T-cell (primary cell): ENCODE measurements at places on chromosomes 2 and 18. TPM values are rescaled to one million over a fixed set of nuclear protein-coding genes. Genes with fewer than 3 reads are reported as not detected.

- no peak overlapping the region for H3K27ac ChIP-seq
- no peak overlapping the region for H3K4me3 ChIP-seq
- H3K4me1 ChIP-seq, result no peaks in the 10 kb centered on the region
- no peaks in the 10 kb centered on the region for H3K36me3 ChIP-seq
- DNase-seq, result no peak
- no peaks in the 10 kb centered on the region for H3K27me3 ChIP-seq
These were observed 42.7 kb downstream of the COLEC12 start for GRCh38 chr18:457521-458412.

DNA sequence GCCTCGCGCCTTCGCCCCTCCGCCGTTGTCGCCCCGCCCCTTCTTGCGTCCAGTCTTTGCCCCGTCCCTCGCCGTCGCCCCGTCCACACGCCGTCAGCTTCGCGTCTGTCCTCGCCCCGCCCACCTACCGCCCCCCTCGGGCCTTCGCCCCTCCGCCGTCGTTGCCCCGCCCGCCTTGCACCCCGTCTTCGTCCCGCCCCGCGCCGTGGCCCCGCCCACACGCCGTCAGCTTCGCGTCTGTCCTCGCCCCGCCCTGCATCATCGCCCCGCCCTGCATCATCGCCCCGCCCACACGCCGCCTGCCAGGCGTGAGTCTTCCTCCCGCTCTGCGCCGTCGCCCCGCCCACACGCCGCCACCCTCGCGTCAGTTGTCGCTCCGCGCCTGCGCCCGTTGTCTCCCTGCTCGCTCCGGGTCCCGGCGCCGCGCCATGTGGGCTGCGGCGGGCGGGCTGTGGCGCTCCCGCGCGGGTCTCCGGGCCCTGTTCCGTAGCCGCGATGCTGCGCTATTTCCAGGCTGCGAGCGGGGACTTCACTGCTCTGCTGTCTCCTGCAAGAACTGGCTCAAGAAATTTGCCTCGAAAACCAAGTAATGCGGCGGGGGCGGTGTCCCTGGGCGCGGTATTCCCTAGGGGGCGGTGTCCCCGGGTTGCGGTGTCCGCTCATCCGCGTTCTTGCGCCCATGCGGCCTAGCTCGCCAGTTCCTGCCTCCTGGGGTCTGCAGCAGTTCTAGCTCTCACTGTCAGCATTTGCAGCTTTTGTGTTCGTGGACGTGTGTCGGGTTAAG is at the start of gene RBFA:
Gene RBFA, plus strand, starts transcription at position 367 of the 784 bp plus-strand sequence. Its CDS starts 62 bp downstream, at position 429.
- DNase-seq, result peak; percentile 100
- peaks cover 3% of the 10 kb centered on the region for H3K36me3 ChIP-seq
- H3K27me3 ChIP-seq, result no peaks in the 10 kb centered on the region
- H3K27ac ChIP-seq, result peak within 1 kb of the TSS; percentile 95

DNA sequence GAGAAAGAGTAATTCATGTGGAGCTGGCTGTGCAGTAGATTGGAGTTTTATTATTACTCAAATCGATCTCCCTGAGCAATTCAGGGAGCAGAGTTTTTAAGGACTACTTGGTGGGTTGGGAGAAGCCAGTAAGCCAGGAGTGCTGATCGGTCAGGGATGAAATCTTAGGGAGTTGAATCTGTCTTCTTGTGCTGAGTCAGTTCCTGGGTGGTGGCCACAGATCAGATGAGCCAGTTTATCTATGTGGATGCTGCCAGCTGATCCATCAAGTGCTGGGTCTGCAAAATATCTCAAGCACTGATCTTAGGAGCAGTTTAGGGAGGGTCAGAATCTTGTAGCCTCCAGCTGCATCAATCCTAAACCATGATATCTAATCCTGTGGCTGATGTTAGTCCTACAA is 17.0 kb upstream of the UGT1A8 start:
- no peaks in the 10 kb centered on the region for H3K36me3 ChIP-seq
- no peak overlapping the region for H3K4me3 ChIP-seq
- H3K4me1 ChIP-seq, result no peaks in the 10 kb centered on the region
- no peak overlapping the region for H3K27ac ChIP-seq
- DNase-seq, result no peak
- peaks cover 8% of the 10 kb centered on the region for H3K27me3 ChIP-seq

DNA sequence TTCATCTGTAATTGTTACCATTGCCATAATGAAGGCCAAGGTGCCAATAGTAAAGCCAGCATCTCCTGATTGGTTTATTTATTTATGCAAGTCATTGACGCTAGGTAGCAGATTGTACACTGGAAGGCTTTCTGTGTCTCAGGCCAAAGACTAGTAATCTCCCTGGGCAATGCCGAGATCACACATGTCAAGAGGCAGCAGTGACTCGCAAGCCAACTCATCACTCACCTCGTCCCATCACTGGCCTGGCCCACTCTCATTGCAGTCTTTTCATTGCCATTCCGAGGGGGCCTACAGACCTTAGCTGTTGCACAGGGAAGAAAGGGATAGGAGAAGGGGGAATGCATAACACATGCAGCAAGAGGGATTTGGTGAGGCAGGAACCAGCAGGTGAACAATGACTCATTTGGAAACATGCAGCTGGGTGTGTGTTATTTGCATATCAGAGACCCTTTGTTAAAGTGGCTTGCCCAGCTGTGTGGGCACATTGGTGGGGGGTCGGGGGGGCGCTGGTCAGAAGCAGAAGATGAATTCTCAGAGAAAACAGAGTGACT is 448.7 kb upstream of the HNRNPA3 start:
- no peaks in the 10 kb centered on the region for H3K36me3 ChIP-seq
- no peak for DNase-seq
- no peaks in the 10 kb centered on the region for H3K27me3 ChIP-seq
- no peak overlapping the region for H3K4me3 ChIP-seq
- no peak overlapping the region for H3K27ac ChIP-seq
- no peaks in the 10 kb centered on the region for H3K4me1 ChIP-seq

- no peak overlapping the region for H3K27ac ChIP-seq
- no peaks in the 10 kb centered on the region for H3K27me3 ChIP-seq
- DNase-seq, result no peak
These were observed 124.8 kb downstream of the FIGN start for GRCh38 chr2:163610817-163611556.

DNA sequence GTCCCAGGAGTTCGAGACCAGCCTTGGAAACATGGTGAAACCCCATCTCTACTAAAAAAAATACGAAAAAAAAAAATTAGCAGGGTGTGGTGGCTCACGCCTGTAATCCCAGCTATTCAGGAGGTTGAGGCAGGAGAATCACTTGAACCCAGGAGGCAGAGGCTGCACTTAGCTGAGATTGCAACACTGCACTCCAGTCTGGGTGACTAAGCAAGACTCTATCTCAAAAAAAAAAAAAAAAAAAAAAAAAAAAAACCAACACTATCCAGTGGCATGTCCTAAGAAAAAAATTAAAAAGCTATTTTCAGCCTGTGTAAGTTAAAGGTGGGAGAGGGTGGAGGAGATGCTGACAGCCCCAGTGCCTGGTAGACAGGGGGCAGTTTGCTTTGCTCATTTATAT is 32.2 kb upstream of the REL start:
- no peak overlapping the region for H3K27ac ChIP-seq
- H3K27me3 ChIP-seq, result peaks cover 16% of the 10 kb centered on the region
- H3K4me3 ChIP-seq, result no peak overlapping the region
- H3K4me1 ChIP-seq, result no peaks in the 10 kb centered on the region
- no peak for DNase-seq

DNA sequence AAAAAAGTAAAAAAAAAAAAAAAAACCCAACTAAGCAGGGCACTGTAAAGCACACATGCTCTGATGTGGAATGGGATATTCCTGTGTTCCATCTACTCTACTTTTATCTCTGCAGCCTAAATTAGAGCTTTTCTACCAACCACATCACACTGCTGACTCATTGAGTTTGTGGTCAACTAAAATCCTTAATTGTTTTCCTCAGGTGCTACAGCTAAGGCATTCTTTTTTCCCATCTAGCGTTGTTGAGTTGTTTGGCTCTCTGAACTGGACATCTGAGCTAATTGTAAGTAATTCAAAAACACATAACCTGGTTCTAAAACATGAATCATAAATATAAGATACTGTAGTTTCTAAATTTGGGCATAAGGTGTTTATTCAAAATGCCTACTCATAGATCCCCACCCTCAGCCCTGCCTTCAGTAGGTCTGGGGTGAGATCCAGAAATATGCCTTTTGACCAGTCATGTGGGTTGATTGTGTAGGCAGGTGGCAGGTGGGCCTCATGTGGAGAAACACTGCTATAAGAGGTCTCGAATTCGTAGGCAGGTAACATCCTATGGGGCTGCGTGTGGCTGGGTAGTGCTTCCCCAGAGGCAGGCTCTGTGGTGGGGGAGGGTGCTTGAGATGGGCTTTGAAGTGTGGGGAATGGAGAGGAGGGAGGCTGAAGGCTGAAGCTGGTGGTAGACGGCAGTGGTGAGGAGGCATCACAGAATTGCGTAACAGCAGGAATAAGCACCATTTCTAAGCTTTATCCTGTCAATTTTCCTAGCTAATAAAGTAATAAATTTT is 27.2 kb downstream of the ANKRD29 start:
- DNase-seq, result no peak
- no peak overlapping the region for H3K4me3 ChIP-seq
- no peaks in the 10 kb centered on the region for H3K36me3 ChIP-seq
- H3K4me1 ChIP-seq, result no peaks in the 10 kb centered on the region
- H3K27me3 ChIP-seq, result no peaks in the 10 kb centered on the region
- H3K27ac ChIP-seq, result no peak overlapping the region

DNA sequence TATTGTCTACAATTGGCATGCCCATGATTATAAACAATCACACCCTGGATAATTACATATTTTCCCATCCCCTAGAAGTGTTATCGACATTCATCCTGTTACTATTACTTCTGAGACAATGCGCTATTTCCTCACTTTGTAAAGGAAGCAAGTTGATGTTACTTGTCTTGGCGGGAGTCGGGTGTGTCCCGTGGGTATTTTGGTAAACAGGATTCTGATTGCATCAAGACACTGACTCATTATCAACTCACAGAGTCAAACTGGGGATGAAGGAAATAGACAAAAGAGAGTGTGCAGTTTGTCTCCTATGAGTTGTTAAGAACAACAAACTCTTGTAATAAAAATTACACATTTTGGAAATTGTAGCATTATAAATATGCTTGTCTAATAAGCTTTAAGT is 142.7 kb downstream of the GALR1 start:
- H3K36me3 ChIP-seq, result no peaks in the 10 kb centered on the region
- DNase-seq, result no peak
- no peak overlapping the region for H3K27ac ChIP-seq
- no peaks in the 10 kb centered on the region for H3K4me1 ChIP-seq
- no peak overlapping the region for H3K4me3 ChIP-seq

DNA sequence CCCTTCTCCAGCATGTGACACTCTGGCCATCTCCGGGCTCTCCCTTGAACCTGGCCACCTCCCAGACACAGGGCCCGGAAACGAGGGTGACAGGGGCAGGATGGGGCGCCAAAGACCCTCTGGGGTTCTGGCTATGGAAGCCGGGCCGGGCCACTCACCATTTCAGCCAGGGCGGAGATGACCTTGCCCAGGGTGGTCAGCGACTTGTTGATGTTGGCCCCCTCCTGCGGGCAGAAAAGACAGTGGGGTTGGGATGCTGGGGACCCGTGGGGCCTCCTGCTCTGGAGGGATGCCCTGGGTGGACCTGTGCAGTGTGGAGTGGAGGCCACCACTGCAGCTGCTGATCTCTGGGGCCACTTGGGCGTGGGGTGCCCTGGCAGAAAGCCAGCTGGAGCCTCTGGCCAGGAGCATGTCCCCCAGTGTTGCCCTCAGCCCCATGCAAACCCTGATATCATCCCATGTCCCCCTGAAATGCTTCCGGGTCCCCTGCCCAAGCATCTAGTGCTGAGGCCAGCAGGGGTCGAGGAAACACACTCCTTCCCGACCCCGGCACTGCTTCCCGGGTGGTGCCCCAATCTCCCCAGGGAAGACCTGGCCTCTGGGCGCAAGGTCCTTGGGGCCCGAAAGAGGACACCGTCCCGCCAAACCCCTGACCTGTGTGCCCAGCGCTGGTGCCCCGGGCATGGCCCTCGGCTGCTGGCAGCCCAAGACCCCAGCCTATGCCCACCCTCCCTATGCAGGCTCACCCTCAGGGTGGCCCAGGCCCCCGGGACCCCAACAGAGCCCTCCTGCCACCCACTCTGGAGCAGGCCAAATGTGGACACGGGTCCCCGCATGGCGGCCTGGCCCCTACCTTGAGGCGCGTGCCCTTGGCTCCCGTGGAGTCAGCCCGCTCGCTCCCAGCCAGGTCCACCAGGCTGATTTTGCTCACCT is 36.9 kb downstream of the KIF1A start:
- no peaks in the 10 kb centered on the region for H3K27me3 ChIP-seq
- no peaks in the 10 kb centered on the region for H3K36me3 ChIP-seq
- no peak overlapping the region for H3K27ac ChIP-seq
- no peak for DNase-seq

GRCh38 chr18:55421615-55422419 is 166.2 kb downstream of the TCF4 start:
- no peak overlapping the region for H3K27ac ChIP-seq
- no peaks in the 10 kb centered on the region for H3K27me3 ChIP-seq
- DNase-seq, result no peak
- no peaks in the 10 kb centered on the region for H3K4me1 ChIP-seq
- H3K36me3 ChIP-seq, result no peaks in the 10 kb centered on the region
- H3K4me3 ChIP-seq, result no peak overlapping the region

DNA sequence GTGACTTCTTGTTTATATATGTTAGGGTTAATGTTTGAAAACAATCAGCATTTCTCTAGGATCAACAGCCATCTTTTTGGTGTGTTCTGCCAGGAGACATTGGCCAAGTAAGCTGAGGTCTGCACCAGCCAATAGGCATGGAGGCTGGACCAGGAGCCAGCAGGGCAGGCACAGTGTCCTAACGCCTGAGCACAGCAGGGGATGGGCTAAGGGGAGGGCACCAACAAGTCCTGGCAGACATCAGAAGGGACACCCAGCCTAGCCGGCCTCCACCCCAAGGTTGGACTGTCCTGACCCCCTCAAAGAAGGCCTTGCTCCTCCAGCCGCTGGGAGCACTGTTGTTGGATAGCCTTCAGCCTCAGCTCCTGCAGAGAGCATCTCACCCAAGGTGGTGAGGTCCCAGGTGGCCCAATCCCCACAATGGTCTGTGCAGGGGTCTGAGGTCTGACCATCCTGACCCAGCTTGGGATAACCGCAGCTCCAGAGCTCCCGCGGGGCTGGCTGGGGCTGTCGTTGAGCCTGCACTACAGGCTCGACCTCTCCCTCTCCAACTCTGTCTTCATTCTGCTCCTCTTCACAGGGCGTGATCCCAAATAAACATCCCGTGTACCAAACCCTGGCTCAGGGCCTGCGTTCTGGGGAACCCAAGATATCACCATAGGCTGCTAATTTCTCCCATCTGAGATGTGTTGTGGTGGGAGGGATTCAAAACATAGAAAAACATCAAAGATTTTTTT is 8.1 kb downstream of the TEX44 start:
- H3K27me3 ChIP-seq, result no peaks in the 10 kb centered on the region
- no peak overlapping the region for H3K4me3 ChIP-seq
- peaks cover 4% of the 10 kb centered on the region for H3K4me1 ChIP-seq
- DNase-seq, result no peak

Gene MYO3B
- 0.26 TPM for total RNA-seq

Gene SERPINB12
- total RNA-seq, result not detected

Gene CLIP4
- total RNA-seq, result 43.3 TPM

Gene SPIRE1
- total RNA-seq, result 1.4 TPM

Gene DSG4
- not detected for total RNA-seq

Gene HOXD4
- total RNA-seq, result not detected

Gene OTX1
- total RNA-seq, result not detected

Gene CERKL
- not detected for total RNA-seq
